Stimulated activated naive CD4-positive, alpha-beta T cell treated with Interleukin-2 at 50 U/mL for 16 hours (primary cell): ENCODE measurements at places on chromosomes 3 and 15.

DNA sequence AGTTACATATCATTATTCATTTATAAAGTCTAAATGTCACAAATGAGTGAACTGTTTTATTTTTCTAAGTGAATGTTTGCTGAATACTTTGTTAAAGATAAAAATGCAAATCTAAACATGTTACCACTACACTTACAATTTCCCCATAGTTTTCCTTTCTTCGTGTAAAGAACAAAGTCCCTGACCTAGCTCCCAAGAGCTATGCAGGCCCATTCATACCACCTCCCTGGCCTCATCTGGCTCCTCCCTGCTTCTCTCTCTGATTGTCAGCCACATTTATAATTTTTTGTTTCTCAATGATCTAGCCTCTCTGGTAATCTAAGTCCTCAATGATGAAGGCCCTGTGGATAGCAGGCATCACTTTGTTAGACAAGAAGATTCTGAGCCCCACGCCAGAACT, 31.0 kb upstream of the OR5K4 start:
- no peak for DNase-seq

DNA sequence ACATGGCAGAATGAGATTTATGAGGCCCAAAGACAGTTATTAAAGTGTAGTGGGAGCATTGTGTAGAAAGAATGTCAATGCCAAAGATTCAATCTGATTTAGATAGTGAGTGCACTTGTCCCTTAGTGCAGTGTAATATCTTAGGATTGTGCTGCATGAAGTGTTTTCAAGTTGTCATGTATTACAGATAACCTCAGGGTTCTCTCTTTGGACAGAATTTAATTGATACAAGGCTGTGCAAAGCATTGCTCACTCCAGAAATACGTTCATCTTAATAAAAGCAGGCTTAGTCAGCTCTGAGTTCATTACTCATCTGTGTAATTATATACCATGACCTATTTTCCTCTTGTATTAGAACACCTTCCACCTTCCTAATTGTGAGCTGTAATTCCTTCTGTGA, 16.0 kb upstream of the GPR171 start:
- DNase-seq: no peak

- no peak for DNase-seq
Observed at GRCh38 chr3:150635526-150635925, 32.4 kb downstream of the SELENOT start.

GRCh38 chr3:156694536-156694935, 20.1 kb downstream of the TIPARP start:
- DNase-seq: no peak

DNA sequence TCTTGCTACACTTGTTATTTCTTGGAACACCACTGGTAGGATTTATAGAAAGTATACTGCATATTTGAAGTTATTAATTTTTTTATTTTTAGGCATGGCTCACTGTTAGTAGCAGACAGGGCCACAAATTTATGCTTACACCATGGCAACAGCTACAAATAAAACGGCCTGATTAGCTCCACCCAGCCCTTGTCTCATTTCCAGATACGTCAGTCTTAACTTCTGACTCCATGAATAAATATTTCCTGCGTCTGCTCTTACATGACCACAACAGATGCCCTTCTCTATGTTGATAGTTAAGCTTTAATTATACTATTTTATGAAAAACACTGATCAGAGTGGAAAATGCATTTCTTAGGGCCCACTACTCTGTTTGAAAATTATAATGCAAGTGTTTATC, 62.3 kb upstream of the CPOX start:
- DNase-seq: no peak

GRCh38 chr3:102573483-102574028, 138.7 kb downstream of the ZPLD1 start:
- no peak for DNase-seq

DNA sequence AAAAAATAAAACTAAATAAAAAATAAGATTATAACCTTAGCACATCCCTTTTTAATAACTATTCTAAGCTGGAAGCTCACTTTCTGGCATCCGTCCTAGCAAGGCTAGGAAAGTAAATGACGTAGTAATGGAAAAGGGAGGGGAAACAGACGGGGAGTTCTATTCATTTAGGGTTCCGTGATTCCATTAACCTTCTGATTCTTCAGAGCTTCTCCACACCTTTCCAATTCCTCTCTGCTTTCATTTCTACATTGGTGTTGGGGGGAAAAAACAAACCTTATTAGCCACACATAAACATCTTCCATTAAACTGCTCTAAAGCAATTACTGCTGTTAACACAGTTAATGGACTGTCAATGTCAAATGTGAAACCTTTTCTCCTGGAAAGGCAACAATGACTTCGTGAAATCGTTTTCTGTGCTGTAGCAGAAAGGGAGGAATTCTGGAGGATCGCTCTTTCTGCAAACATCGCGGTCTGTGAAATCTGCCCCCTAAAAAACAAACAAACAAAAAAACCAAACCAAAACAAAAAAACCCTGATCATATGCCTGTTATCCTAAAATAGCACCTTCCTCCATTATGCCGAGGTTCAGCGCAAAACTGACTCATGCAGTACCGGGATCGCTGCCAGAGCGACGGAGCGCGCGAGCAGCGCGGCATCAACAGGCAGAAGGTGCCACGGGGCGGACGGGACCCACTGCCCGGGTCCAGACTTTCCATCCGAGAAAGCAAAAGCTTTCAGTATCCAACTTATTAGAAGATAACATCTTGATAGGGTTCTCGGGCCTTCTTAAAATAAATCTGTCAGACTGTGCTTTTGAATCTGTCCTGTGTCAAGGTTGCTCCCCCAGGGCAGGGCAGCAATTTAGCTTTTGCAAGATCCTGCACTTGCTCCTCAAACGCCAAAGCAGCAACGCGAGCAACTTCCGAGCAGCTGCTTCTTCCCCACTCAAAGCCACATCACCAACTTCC, 156.2 kb downstream of the FGF12 start:
- no peak for DNase-seq

GRCh38 chr3:34686541-34686940, 888.1 kb downstream of the PDCD6IP start:
- no peak for DNase-seq

DNA sequence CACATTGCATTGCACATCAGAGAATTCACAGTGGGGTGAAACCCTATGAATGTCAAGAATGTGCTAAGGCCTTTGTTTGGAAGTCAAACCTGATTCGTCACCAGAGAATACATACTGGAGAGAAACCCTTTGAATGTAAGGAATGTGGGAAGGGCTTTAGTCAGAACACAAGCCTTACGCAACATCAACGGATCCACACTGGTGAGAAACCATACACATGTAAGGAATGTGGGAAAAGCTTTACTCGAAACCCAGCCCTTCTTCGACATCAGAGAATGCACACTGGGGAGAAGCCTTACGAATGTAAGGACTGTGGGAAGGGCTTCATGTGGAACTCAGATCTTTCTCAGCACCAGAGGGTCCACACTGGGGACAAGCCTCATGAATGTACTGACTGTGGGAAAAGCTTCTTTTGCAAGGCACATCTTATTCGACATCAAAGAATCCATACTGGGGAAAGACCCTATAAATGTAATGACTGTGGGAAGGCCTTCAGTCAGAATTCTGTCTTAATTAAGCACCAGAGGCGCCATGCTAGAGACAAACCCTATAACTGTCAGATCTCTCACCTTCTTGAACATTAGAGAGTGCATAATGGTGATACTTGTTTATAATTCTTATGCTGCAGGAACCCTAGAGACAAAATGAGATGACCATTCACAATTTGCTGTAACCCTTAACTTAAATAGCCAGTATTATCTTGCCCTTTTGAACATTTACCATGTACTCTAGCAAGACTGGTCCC, 9.0 kb downstream of the ZNF662 start:
- no peak for DNase-seq
